ENCODE measurements at places on chromosomes 3 and 15. TPM values are rescaled to one million over a fixed set of nuclear protein-coding genes. Genes with fewer than 3 reads are reported as not detected.
A peak's percentile ranks its signal among the peaks of the same experiment; 100 is the strongest.

DNA sequence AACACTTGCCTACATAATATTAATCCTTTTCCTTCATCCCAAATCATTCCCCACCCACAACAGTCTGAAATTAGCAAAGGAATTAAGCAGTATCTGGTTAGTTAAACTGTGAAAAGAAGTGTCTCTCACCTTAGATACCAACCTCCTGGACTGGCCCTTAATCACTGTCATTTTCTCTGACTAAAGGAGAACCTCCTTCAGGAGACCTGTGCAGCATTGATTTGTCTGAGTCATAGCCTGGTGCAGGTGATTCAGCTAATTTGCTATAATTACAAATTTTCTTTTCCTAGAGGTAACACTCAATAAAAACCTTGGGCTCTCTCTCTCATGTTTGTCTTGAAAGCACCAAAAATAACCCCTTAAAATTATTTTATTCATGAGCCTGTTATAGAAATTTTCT is 279.8 kb upstream of the SEMA6D start:
- H3K27me3 ChIP-seq, result no peaks in the 10 kb centered on the region
- no peak overlapping the region for H3K27ac ChIP-seq
- H3K4me1 ChIP-seq, result peaks cover 20% of the 10 kb centered on the region
- no peaks in the 10 kb centered on the region for H3K36me3 ChIP-seq
- no peak for DNase-seq

- H3K4me3 ChIP-seq, result no peak overlapping the region
- no peaks in the 10 kb centered on the region for H3K36me3 ChIP-seq
- peak; percentile 69 for DNase-seq
These were observed 92.3 kb upstream of the LRIG1 start for GRCh38 chr3:66592927-66593625.

DNA sequence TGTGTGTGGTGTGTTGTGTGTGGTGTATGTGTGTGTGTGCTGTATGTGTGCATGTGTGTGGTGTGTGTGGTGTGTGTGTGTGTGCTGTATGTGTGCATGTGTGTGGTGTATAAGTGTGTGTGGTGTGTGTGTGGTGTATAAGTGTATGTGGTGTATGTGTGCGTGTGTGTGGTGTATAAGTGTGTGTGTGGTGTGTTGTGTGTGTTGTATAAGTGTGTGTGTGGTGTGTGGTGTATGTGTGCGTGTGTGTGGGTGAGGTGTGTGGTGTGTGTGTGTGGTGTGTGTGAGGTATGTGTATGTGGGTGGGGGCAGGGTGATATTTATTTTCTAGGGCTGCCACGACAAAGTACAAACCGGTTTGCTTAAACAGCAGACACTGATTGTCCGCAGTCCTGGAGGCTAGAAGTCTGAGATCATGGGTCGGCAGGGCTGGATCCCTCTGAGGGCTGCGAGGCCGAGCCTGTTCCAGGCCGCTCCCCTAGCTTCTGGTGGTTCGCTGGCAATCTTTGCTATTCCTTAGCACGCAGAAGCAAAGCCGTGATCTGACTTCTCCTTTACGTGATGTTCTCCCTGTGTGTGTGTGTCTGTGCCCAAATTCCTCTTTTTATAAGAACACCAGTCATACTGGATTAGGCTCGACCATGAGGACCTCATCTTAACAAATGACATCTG is 160.2 kb downstream of the XXYLT1 start:
- no peak for DNase-seq
- no peaks in the 10 kb centered on the region for H3K27me3 ChIP-seq
- no peak overlapping the region for H3K4me3 ChIP-seq
- H3K4me1 ChIP-seq, result no peaks in the 10 kb centered on the region
- no peaks in the 10 kb centered on the region for H3K36me3 ChIP-seq

DNA sequence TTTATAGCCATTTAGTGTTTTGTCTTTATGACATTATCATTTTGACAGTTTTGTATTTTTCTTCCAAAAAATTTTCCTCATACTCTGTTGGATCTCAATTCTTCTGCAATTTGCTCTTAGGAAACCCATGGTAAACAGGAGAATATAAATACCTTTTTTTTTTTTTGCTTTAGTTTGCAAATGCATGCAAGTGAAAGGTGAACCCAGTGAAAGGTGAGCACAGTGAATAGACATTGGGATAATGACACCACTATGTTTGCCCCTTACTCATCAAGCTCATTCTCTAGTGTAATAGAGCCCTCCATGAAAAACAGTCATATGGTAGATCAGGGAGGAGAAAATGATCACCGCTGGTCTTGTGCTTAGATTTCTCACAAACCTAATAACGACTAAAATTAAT is 59.0 kb upstream of the TRPC1 start:
- no peak for DNase-seq
- no peak overlapping the region for H3K27ac ChIP-seq
- H3K4me3 ChIP-seq, result no peak overlapping the region
- no peaks in the 10 kb centered on the region for H3K4me1 ChIP-seq
- H3K27me3 ChIP-seq, result no peaks in the 10 kb centered on the region
- H3K36me3 ChIP-seq, result no peaks in the 10 kb centered on the region

DNA sequence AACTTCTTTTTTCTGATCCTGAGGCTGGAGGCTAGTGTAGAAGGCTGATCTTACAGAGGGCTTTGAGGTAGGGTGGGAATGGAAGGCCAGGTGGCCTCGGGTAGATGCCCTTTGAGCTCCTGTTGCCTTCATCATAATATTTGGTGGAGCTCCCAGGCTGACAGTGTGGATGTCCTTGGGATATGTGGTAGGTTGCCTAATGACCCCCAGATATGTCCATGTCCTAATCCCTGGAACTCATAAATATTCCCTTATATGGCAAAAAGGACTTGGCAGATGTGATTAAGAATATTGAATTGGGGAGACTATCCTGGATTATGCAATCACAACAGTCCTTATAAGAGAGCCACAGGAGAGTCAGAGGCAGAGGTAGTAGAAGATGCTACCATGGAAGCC is 5.5 kb downstream of the ADAMTSL3 start:
- H3K27me3 ChIP-seq, result peaks cover 9% of the 10 kb centered on the region
- H3K4me3 ChIP-seq, result no peak overlapping the region
- no peaks in the 10 kb centered on the region for H3K36me3 ChIP-seq
- DNase-seq, result no peak

Gene MYRIP
- not detected for total RNA-seq

Gene DLL4
- total RNA-seq, result 1.7 TPM

- no peaks in the 10 kb centered on the region for H3K4me1 ChIP-seq
- H3K27ac ChIP-seq, result no peak overlapping the region
- no peaks in the 10 kb centered on the region for H3K27me3 ChIP-seq
- DNase-seq, result no peak
- H3K4me3 ChIP-seq, result no peak overlapping the region
These were observed 262.5 kb downstream of the CGGBP1 start for GRCh38 chr3:87796137-87796842.

Gene HGD
- not detected for total RNA-seq

Gene KLHL40
- total RNA-seq, result not detected

DNA sequence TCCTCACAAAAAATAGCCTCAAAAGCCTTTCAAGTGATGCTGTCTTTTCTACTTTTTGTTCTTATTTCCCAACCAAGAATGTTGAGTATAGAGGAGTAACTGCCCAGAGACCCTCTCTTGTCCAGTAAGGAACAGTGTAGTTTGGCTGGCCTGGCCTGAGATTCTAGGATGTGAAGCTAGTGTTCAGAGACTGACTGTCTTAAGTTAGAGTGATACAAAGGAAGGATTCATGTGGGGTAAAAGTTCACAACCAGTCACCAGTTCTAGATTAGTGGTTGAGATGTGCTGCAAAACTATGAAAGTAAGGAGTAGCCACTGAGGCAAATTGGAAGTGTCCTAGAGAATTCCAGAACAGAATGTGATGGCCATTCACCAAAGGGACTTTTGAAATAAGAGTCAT is 49.1 kb downstream of the RSRC1 start:
- H3K4me3 ChIP-seq, result no peak overlapping the region
- no peak for DNase-seq
- H3K27ac ChIP-seq, result no peak overlapping the region
- no peaks in the 10 kb centered on the region for H3K36me3 ChIP-seq
- no peaks in the 10 kb centered on the region for H3K27me3 ChIP-seq

- H3K27me3 ChIP-seq, result no peaks in the 10 kb centered on the region
- H3K4me1 ChIP-seq, result peaks cover 2% of the 10 kb centered on the region
- H3K27ac ChIP-seq, result peak overlapping the region; percentile 36
- H3K4me3 ChIP-seq, result peak overlapping the region; percentile 69
These were observed 779 bp upstream of the CTNNB1 start for GRCh38 chr3:41198526-41198925.

DNA sequence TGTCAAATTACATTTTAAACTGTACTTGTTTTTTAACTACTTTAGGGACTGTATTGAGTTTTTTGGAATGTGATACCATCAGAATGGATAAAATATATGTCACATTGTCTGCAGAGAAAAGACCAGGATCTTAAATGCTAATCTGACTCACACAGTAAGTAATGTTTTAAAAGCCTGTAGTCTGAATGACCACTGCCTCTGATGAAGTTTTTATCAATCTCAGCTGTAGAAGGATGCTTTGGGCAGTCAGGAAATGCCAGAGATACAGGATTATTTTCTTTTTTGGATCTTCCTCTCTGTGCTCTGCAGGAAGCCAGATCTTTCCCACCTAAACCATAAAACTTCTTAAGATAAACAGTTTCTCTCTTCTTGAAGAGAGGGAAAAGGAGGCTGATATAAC is 73.1 kb upstream of the PRTG start:
- no peaks in the 10 kb centered on the region for H3K36me3 ChIP-seq
- no peak overlapping the region for H3K4me3 ChIP-seq
- H3K4me1 ChIP-seq, result no peaks in the 10 kb centered on the region
- DNase-seq, result peak; percentile 48
- no peaks in the 10 kb centered on the region for H3K27me3 ChIP-seq

Gene AGBL1
- not detected for total RNA-seq

DNA sequence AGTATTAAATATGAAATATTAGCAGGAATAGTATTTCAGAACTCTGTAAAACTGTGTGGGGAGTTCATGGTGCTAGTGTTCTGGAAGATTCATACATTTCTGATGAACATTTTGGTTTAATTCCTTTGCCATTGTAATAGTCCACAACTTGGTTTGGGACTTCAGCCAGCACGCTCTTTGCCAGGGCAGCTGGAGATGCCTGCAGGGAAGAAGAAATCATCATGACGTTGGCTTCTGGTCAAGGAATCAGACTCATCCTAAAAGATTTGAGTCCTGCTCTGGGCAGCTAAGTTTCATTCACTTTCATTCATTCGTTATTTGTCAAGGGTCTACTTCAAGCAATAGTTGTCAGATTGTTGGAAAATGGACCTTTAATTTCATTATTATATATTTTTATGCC is 32.4 kb upstream of the MRPL3 start:
- no peak overlapping the region for H3K4me3 ChIP-seq
- H3K27ac ChIP-seq, result no peak overlapping the region
- no peaks in the 10 kb centered on the region for H3K4me1 ChIP-seq
- no peaks in the 10 kb centered on the region for H3K27me3 ChIP-seq
- H3K36me3 ChIP-seq, result no peaks in the 10 kb centered on the region

- H3K36me3 ChIP-seq, result peaks cover 10% of the 10 kb centered on the region
- no peak overlapping the region for H3K4me3 ChIP-seq
- no peaks in the 10 kb centered on the region for H3K27me3 ChIP-seq
- H3K4me1 ChIP-seq, result peaks cover 4% of the 10 kb centered on the region
These were observed 35.2 kb downstream of the ETV5 start for GRCh38 chr3:186073641-186074040.

DNA sequence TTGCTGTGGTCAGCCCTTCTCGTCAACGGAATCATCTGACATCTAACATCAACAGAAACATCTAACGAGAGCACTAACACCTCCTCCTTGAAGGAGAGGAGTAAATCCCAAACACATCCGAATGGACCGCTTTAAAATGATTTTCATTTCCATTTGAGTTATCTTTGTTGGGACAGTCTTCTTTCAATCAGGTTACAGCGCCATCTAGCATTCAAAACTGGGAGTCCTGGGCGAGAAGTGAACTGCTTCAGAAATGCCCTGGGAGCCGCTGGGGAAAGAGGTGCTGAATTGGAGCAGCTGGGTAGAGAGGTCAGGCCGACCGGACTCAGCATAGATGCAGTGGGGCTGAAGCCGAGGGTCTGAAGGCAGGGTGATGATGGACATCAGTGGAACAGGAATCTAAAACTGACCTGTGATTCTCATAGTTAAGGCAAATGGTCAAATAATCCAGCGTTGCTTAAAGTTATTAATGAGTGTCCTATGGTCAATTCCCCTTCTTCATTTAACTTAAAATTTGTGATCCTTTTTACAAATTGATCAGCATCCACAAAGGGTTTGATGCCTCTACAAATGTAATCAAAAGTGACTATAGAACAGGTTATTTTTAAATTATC is 170.0 kb upstream of the NDN start:
- H3K27me3 ChIP-seq, result no peaks in the 10 kb centered on the region
- no peak overlapping the region for H3K4me3 ChIP-seq
- H3K27ac ChIP-seq, result no peak overlapping the region
- peak; percentile 22 for DNase-seq

GRCh38 chr3:149548669-149549065 is 74.2 kb downstream of the TM4SF4 start:
- peak overlapping the region; percentile 77 for H3K27ac ChIP-seq
- H3K27me3 ChIP-seq, result no peaks in the 10 kb centered on the region
- no peak for DNase-seq
- peaks cover 19% of the 10 kb centered on the region for H3K4me1 ChIP-seq
- no peak overlapping the region for H3K4me3 ChIP-seq
- no peaks in the 10 kb centered on the region for H3K36me3 ChIP-seq

DNA sequence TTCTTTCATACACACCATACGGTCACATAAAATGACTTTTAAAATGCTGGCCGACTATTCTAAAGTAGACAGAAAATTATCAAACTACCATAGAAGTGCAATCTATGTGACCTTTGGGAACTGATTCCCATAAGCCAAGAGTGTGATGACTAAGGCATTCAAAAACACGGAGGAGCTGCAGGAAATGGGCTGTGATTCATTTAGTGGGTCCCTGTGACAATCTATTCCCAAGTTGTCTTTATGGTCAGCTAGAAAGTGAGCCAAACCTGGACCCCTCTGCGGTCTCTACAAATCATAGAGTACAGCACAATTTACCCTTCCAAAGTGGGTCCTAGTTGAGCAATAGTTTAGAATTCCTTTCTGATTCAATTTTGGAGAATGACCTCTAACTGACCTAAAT is 251.5 kb upstream of the CBLB start:
- no peaks in the 10 kb centered on the region for H3K27me3 ChIP-seq
- DNase-seq, result peak; percentile 70
- peaks cover 3% of the 10 kb centered on the region for H3K4me1 ChIP-seq
- H3K4me3 ChIP-seq, result no peak overlapping the region

DNA sequence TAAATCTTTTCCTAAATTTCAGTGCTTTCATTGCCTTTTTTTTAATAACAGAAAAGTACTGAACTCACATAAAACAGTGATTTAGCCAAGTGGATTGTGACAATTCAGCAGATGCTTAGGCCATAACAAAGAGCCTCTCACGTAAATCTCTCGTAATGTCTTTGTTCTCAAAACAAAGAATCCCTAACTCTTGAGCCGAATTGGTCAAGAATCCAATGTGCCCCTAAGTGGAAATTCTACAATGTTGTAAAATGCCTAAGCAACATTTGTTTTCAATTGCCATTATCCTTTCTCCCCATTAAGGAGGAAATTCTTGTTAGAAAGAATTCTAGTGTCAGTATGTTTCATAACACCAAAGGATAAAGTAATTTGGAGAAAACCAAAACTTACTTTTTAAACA is 235.7 kb upstream of the THBS1 start:
- no peaks in the 10 kb centered on the region for H3K4me1 ChIP-seq
- H3K36me3 ChIP-seq, result no peaks in the 10 kb centered on the region
- H3K27me3 ChIP-seq, result no peaks in the 10 kb centered on the region

Gene CCDC39
- not detected for total RNA-seq

All from IMR-90 (cell line).